OCI-LY7 (cell line): ENCODE measurements at places on chromosomes 4 and X.

DNA sequence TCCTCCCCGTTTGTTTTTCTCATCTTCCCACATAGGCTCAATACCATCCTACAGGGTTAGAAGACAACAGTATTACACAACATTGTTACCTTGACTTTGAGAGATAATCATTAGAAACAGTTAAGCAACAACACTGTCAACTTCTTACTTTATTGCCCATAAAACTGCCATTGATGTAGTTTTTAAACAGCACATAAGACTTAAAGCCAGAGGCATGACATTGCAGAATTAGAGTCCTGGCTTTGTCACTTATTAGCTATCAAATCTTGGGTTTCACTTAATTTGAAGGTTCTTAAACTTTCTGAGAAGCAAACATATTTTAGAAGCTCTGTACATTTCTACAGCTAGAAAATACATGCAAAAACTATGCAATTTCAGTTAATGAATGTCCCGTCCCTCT, 41.8 kb downstream of the EIF4E start:
- no peak for DNase-seq

DNA sequence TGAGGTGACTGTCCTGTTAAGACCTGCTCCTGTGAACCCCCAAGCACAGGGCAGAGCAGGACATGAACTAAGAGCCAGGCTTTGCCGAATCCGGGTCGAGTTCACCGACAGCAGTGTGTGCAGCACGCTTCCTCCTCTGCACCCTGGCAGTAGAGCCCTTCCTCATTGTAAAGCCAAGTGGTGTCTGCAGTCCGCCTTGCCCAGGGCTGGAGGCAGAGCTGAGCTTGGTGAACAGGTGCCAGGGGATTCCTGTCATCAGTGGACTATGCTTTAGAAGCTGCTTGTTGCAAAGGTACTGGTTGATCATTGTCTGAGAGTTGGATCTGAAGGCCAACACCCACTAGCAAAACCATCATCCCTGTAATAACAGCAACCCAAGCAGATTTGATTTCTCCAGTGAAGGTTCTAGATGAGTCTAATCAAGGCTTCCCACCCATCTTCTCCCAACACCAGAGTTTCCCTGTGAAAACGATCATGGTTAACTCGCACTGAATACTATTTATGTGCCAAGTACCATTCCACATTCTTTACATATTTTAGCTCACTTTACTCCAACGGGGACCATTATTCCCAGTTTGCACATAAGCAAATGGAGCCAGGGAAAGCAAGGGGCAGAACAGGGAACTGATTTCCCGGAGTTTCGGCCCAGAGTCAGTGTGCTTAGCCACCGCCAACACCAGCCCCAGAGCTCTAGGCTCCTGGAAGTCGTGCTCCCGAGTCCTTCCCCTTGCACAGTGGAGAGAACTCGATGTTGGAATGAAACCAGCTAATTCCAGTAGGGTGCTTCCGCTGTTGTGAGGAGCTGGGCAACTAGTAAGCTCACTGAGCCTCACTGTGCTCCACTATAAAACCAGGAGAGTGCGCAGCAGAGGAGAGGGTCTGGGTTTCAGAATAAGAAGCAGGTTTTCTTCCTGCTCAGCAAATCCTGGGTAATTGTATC, 1.4 kb upstream of the SLC34A2 start:
- no peak for DNase-seq

- no peak for DNase-seq
These were observed 221.1 kb upstream of the TLL1 start for GRCh38 chr4:165651901-165652300.

- peak; percentile 94 for DNase-seq
These were observed 65.0 kb downstream of the COQ2 start for GRCh38 chr4:83219344-83220331.

GRCh38 chrX:41917517-41917916, 5.8 kb downstream of the CASK start:
- no peak for DNase-seq

DNA sequence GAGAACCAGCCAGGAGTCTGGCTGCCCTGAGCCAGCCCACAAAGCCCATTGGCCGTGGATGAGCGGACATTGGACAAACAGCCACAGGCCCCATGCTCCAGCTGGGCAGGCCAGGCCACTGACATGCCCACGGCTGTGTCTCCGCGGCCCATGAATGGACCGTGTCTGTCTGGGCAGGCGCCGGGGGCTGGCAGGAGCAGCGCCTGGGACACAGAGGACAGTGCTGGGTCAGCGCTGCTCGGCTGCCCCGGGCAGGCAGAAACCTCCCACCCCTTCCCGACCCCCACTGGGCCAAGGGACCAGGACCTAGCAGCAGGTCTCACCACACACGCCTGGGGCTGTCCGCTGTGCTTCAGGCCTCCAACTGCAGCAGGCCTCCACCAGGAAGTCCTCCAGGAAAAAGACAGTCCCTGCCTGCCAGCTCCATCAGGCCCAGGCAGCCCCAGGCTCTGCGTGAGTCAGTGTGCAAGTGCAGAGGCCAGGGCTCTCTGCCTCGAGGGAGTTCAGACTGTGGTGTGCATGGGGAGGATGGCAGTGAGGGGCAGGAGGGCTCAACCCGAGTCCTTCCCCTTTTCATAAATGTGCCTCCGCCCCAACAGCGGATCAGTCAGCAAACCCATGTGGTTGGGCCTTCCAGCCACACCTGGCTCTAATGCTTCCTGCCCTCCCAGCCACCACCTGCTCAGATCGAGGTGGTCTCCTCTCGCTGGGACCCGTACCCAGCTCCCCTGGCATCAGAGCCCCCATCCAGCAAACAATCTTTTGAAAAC, 17.2 kb upstream of the FGFR3 start:
- DNase-seq, result peak; percentile 30

DNA sequence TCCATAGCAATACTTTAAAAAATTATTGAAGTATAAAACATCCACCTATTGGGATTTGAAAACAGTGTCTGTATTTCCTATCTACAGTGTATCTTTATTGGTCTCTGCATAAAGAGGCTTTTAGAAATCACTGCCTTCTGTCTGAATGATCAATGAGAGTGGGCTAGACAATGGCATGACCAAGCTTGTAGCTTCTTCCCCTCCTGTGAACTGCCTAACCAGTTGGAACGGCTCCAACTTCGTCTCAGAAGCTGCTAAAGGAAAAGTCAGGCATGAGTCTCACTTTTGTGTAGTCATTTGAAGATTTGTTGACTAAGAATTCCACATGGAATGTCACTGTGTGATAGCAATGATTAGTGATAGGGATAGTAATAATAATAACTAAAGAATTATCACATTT, 64.2 kb downstream of the INTS12 start:
- DNase-seq, result no peak

DNA sequence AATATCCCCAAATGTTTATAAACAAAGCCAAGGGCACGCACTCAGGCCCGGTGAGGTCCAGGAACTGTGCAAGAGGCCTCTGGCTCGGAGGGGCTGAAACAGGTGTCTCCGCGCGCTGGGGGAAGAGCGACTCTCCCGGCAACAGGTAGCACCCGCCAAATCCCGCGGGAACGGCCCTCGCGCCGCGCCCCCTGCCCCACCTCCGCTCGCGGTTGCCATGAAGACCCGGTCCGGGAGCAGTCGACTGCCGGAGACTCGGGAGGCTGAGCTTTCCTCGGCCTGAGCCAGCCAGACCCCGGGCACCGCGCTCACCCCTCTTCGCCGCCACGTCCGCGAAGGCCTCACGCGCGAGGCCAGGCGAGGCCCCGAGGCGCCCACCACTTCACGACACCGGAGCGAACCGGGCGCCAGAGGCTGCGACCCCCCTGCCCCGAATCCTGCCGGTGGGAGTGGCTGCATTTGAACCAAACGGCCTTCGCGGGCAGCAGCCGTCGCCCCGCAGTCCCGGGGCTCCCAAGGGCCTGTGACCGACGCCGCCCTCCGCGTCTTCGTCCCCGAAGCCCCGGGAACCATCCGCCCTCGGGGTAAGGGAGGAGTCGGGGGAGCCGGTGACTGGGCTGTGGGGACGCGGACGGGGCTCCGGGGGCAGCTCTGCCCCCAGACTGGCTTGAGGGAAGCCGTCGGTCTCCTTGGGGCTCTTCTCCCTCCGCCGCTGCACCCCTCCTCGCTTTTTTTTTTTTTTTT, at the start of gene NSUN7:
Gene NSUN7 (plus strand): TSS at position 239 of the 744 bp plus-strand sequence. CDS start 739 bp downstream, outside the sequence.
- peak; percentile 49 for DNase-seq

GRCh38 chrX:154373340-154374306, 811 bp downstream of the FLNA start:
- no peak for DNase-seq

- no peak for DNase-seq
These were observed 153.6 kb downstream of the MAGEB17 start for GRCh38 chrX:16320765-16321355.

DNA sequence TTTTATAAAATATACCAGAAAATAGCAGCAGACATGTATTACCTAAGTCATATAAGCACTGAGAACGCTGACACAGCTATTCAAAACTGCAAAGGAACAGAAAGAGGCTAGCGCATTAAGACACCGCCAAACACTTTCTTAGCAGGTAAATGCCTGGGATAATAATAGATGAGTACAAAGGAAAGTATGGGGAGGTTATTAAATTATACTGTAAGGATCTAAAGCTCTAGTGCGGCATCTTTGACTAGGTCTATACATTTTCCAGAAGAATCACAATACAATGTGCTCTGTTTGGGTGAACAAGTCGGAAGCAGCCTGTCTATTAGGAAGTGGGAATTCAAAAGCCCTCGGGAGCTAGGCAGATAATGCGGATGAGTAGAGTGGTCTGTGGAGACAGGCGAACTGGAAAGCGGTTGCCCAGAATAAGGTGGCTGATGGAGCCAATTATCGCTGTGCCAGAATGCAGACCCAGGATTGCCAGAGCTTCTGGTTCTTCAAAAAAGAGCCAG, 443.6 kb upstream of the TENM3 start:
- no peak for DNase-seq
